ENCODE measurements at places on chromosomes 6 and 20.

GRCh38 chr20:57785720-57786119, 75.9 kb upstream of the PMEPA1 start:
- DNase-seq = no peak

DNA sequence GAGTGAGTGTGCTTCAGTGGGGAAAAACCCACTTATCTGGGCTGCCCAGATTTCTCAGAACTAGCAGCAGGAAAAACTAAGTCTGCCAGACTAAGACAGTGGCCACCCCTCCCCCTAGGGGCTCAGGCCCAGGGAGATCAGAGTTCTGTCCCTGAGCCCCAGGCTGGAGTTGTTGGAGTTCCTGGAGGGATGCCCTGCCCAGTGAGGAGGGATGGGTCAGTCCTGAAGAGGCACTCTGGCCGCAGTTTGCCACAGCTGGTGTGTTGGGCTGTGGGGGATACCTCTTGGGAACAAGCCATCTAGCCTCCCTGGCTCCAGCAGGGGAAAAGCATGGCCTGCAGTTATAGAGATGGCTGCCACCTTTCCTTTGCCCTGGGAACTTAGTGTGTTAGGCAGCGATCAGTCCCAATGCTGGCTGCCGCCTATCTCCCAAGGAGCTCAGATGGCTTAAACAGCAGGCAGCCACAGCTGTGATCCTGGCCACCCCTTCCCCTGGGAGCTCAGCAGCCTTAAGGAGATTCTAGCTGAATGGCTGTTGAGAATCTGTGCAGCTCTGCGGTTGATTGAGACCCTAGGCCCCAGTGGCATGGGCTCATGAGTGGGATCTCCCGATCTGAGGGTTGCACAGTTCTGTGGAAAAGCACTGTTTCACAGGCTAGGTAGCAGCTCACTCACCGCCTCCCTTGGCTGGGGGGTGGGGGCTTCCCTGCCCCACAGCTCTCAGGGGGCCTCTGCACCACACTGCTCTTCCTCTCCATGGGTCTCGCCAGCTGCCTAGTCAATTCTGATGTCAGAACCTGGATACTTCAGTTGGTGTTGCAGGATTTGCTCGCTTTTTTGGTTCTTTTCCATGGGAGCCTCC, 13.2 kb downstream of the SIRPG start:
- no peak for DNase-seq

DNA sequence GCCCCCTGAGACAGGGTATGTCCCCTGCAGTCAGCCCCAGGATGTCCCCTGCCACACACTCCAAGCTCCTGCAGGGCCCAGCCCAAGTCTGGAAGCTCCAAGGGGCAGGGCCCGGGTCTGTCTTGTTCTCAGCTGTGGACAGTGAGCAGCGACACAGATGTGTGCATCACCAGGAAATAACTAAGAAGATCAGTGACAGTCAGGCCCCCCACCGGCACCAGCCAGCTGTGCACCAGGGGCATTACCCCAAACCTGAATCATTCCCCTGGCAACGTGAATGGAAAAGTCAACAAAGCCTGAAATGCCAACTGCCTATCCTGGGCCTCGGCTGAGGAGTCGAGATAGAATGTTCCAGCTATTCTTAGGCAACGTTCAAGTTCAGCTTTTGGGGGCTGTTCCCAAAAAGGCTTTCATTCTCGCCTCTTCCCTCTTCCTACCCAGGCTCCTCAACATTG, 105.0 kb downstream of the PREX1 start:
- DNase-seq = peak; percentile 32

GRCh38 chr6:136158971-136159370, 91.1 kb downstream of the MTFR2 start:
- DNase-seq = no peak

DNA sequence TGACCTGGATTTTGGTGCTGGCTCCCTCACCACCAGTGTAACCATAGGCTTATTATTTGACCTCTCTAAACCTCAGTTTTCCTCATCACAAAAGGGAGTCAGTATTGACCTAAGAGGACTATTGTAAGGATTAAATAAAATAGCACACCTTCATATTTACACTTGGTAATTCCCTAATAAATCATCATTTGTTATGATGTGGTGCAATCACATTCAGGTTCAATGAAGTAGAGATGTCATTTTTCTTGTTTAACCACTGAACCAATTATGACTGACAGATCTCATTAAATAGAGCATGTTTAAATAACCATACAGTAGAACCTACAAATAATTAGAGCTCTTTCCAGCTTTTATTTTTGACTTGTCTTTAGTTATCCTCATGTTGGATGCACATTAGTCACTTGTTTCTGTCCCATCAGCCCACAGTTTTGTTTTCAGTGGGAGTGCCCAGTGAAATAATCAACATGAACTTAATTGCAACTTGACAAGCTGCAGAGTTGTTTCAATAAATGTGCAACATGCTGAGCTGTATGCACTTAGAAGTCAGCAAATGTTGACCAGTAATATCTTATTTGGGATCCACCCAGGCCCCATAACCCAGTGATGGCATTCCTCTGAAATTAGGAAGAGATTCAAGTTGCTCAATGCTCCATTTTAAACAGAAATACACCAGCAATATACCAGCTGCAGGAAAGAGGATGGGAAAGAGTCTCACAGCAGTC, 451.7 kb upstream of the MARCKS start:
- DNase-seq = no peak

- no peak for DNase-seq
Measured at GRCh38 chr6:149359440-149359839, 40.6 kb upstream of the SUMO4 start.

DNA sequence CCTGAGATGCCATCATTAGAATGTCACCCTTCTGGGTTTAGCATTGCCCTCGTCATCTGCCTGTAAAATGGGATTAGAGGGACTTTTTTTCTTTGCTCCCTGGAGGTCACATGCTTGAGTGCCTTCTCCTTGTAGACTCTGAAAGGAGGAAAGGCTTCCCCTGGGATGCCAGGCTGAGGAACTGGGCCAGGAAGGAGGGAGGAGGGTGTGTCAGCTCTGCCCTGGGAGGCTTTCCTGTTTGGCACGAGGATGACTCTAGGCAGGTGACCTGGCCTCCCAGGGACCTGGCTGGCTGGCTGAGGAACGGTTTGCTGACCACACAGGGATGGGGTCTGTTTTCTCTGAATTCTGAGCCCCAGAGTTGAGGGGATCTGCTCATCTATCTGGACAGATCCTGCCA, 137.9 kb upstream of the RNF24 start:
- DNase-seq = no peak

- DNase-seq = no peak
Measured at GRCh38 chr6:22804620-22805261, 235.4 kb downstream of the HDGFL1 start.

- DNase-seq = no peak
Measured at GRCh38 chr6:11230158-11231107, 2.0 kb downstream of the NEDD9 start.

DNA sequence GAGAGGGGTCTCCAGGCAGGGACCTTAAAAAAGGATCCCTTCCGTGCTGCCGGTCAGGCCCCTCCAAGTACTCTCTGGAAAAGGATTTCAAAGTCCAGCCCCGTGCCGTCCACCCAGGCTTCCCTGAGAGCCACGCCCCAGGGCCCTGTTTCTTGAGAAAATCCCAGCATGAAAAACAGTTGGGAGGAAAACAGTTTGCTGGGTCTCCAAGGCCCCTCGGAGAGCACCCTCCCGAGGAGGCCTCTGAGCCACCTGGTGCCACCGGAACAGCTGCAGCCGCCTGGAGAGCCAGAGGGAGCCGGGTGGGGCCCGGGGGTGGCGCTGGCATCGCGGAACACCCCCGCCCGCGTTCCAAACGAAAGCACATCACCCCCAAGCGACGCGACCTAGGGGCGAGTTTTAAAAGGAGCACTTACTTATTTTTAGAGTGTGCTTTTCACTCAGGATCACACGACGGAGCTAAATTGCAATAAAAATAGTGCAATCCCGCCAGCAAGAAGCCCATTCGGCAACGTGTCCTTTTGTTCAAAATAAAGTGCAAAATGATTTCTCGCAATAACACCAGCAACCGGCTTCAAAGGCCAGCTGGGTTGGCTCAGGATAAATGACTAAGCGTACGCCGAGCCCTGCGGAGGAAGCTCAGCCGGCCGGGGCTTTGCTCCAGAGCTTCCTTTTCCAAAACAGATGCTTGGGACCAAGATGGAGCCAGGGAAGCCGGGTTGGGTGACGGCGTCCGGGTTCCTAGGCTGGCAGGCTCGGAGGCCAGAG, 64.2 kb downstream of the YTHDF1 start:
- DNase-seq = no peak

DNA sequence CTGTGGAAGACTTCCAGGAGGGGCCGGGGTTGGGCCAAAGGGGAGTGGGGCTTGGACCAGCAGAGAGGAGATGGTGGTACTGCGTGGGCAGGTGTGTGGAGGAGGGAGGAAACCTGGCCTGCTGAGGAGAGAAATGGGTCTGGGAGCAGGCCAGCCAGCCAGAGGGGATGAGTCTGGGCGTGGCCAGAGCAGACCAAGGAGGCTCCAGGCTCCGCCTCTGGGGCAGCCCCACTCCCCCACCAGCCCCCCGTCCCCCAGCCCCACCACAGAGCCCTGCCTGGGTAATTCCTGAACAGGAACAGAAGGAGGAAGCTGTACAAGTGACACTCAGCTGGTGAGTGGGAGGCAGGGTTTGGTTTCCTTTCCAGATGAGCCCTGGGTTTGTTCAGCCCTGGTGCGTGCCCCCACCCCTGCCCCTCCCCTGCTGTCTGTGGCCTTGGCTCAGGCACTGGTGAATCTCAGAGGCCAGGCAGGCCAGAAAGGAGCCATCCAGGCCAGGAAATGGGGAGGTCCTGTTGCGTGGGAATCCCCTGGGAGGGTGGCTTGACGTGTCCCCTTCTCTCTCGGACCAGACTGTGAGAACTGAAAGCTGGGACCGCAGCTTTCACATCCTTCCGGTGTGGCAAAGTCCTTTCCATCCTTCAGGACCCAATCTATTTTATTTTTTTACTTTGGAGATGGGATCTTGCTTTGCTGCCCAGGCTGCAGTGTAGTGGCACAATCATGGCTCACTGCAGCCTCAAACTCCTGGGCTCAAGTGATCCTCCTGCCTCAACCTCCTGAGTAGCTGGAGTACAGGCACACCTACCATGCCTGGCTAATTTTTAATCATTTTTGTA, 9.4 kb upstream of the SRC start:
- no peak for DNase-seq

DNA sequence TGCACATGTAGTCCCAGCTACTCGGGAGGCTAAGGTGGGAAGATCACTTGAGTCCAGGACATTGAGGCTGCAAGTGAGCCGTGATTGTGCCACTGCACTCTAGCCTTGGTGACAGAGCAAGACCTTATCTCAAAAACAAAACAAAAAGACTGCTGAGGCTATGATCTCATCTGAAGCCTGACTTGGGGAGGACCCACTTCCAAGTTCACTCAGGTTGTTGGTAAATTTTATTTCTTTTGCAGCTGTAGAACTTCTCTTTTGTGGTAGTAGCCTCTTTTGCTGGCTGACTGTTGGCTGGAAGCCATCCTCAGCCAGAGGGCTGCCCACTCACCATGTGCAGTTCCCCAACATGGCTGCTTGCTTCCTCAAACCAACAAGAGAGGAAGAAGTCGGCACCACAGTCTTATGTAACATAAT, 36.8 kb upstream of the ME1 start:
- DNase-seq = no peak

DNA sequence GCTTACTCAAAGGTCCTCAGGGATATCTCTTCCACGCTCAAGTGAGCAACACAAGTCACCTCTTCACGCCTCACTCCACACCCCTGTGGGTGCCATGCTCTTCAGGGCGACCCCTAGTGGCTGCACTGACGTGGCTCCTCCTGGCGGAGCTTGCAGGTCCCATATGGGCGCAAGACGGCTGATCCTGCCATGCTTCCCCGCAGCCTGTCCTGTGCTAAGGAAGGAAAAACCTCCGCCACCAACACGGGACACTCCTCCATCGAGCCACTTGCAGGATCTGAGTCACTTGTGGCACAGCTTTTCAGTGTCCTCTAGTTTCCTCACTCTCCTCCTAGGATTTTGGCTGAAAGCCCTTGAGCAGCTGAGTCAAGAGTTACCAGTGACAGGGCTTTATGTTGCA, 90.7 kb downstream of the KHDC1L start:
- no peak for DNase-seq

GRCh38 chr20:1900321-1900801, 5.2 kb downstream of the SIRPA start:
- DNase-seq = no peak

- no peak for DNase-seq
Measured at GRCh38 chr6:100115407-100116101, 121.5 kb upstream of the MCHR2 start.

DNA sequence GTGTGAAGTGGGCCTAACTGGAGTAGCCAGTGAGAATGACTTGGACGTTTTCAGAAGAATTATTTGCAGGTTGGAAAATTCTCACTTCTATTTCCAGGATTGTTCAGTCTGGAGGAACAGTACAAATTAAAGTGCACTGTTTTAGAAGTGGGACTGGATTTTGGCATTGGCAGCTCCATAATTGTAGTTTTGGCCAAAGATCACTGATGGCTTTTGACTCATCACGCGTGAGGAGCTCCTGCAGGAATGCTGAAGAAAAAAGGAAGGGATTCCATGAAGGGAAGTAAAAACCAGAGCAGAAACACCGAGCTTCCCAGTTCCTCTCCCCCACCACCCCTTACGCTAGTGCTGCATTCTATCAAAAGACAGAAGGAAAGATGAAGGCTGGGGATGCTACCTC, 103.5 kb downstream of the JARID2 start:
- DNase-seq = no peak

DNA sequence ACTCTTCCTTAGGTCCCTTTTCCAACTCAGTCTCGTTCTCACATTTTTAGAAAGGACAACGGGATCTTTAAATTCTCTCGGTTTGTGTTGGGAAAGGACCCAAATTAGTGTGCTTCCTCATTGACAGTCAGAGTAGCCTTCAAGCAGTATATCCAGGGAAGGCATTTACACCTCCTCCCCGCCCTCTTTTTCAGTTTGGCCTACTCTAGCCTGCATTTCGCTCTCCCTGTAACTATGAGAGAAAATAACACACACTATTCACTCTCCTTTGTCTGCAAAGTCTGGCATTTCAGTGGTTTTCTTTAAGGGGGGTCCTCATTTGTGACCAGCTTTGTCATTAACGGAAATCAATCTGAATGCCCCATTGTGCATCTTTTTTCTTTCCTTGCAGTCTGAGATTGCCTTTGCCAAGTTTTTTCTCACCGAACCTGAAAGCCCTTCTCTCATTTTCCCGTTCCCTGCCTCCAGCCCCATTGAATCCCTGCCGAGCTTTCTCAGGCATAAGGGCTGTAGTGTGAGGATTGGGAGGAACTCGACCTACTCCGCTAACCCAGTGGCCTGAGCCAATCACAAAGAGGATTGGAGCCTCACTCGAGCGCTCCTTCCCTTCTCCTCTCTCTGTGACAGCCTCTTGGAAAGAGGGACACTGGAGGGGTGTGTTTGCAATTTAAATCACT, 393 bp upstream of the FABP7 start:
- DNase-seq = no peak

GRCh38 chr6:97689078-97689754, 406.2 kb upstream of the MMS22L start:
- DNase-seq = no peak

DNA sequence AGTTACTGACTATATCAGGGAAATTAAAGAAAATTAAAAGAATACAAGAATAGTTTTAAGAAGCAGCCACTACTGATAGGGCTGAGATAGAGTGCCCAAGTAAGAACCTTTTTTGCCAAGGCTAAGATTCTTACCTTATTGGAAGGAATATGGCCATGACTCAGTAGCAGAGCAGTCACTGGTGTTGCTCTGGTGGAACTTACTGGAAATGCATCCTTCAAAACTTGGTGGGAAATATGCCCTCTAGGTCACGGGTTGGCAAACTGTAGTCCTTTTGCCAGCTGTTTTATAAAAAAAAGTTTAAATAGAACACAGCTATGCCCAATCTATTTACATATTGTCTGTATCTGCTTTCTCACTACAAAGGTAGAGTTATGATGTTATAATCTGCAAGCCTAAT, 6.0 kb downstream of the HSF2 start:
- no peak for DNase-seq
